ENCODE measurements at places on chromosomes 7 and 10.

DNA sequence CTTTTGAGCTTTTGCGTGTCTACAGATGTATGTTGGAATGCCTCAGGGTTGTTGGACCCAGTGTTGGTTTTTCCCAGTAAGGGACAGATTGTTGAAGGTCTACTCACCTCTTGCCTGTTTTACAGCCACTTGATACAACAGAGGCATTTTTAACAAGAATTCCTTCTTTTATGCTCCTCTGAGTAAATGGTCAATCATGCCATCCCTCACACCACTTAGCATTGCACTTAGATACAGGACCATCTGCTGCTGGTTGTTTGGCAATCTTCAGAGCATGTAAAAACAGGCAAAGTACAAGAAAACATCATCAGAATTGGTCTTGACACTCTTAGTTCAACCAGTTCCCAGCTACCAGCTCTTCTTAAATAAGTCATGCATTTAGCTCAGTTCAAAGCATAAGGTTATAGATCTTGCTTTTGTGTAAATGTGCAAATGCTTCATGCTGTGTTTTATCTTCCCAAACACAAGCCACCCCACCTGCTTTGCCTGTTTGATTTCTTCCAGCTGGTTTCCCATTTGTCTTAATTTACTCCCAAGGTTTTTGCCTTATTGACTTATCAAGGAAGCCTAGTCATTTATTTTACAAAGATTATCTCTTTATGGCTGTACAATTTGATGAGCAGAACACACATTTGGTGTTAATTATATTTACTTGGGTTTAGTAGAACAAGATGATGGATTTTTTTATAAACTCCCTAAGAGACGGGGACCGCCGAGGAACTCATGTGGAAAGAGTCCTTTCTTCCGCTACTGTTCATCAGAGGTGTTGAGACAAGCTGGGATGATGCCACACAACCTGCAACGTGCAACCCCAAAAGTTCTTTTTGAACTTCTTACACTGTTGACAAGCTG, 136.6 kb downstream of the AHR start:
- DNase-seq = no peak

DNA sequence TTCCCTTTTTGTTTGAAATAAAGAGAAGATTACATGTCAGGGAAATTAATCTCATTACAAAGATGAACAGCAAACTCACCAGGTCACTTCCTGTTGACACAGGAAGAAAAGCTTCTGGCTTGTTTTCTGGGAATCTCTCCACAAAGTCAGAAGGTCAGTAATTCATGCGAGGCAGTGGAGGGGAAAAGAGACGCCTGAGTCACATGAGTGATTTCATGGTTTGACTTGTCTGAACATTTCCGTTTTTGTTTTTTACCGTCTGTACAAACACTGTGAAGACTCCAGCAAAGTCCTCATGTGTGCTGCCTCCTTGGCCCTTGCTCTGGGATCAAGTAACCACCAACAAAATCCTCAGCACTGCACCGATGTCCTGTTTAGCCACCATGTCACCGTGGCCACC, 2.5 kb upstream of the HABP2 start:
- DNase-seq = no peak

DNA sequence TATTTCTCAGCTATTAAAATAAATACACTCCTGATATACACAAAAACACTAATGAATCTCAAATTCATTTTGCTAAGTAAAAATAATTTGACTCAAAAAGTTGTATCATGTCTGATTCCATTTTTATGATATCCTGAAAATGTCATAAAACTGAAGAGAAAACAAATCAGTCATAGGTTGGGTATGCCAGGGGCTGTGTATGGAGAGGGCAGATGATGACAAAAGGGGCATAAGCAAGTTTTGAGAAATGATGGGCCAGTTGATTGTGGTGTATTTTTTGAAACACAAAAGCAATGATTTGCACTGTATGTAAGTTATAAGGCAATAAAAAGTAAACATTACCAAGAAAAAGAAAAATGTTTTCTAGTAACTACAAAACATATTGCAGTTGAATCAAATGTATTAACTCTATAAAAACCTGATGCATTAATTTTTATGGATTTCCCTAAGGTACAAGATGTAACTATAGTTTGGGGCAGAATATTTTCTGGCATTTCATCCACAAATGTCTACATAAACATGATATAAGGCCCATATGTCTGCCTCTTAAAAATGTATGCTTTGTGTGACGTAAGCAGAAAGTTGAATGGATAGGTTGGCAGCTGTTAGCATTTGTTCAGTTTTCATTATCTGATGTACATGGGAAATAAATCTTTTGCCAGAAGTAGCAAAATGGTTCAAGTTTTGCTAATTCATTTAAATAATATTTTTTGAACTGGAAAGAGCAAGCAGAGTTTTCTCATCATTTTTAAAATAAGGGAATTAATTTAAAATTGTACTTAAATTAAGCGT, 35.1 kb upstream of the ING3 start:
- no peak for DNase-seq

DNA sequence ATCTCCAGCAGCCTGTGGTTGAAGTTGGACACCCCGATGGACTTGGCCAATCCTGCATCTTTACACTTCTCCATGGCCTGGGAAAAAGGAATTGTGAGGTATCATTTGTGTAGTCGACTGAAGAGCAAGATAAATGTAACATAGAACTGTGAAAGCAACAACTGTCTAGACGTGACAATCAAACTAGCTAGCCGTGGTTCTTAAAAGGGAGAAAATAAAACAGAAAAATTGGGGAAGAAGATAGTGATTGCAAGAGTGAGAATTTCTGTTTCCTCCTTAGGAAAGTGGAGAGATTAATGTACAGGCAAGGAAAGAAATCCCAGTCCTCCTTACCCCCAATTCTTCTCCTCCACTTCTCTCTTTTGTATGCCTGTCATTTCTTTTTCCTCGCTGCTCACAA, 5.0 kb downstream of the AKR1C2 start:
- DNase-seq = no peak

DNA sequence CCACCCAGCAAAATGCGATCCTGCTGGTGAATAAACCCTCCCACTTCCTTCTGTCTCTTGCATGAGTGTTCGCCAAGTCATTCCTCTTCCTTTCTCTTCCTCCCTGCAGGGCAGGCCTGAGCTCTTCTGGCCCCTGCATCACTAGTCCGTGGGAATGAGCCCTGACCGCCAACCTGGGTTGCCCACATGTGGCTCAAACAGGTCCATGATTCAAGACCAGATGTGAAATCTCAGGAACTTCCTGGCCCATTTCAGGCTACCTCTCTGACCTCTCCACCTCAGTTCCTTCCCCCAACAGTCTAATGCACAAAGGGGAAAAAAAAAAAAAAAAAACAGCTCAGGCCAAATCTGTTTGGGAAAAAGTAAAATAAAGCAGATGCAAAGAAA, 5.4 kb upstream of the YWHAG start:
- DNase-seq = peak; percentile 65
